ENCODE measurements at places on chromosomes 13 and 19.

GRCh38 chr13:22235285-22235949 is 564.5 kb downstream of the FGF9 start:
- DNase-seq = no peak

- no peak for DNase-seq
Observed at GRCh38 chr19:17409990-17410389, 4.6 kb upstream of the BST2 start.

DNA sequence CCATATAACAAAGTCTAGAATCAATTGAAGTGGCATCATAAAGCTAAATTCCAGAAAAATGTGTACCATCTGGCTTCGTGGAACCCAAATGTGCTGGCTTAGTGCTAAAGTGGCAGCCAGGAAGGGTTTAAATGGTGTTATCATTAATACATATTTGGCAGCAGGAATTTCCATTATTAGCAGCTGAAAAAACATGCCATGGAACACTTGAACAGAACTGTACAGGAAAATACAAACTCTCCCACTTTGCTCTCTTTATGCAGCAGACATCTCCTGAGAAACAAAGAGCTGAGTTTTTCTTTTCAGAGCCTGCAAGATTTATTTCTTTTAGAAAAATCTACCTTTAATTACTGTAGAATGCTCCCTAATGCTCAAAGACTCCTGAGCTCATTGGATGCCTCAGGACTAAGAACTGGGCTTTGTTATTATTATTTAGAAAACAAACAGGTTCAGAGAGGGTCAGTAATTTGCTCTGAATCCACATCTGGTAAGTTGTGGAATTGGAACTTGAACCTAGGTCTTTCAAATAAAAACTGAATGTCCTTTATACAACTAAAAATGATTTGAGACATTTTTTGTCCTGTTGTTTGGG is 179.0 kb downstream of the LACC1 start:
- no peak for DNase-seq

GRCh38 chr13:112951674-112952371 is 17.2 kb upstream of the MCF2L start:
- DNase-seq = no peak

GRCh38 chr19:2127758-2128157 is 23.6 kb downstream of the AP3D1 start:
- DNase-seq = no peak

All from esophagus squamous epithelium (tissue), 5 donors.